AML-193 (cell line): ENCODE measurements at places on chromosomes 11 and 22.
A peak's percentile ranks its signal among the peaks of the same experiment; 100 is the strongest.

DNA sequence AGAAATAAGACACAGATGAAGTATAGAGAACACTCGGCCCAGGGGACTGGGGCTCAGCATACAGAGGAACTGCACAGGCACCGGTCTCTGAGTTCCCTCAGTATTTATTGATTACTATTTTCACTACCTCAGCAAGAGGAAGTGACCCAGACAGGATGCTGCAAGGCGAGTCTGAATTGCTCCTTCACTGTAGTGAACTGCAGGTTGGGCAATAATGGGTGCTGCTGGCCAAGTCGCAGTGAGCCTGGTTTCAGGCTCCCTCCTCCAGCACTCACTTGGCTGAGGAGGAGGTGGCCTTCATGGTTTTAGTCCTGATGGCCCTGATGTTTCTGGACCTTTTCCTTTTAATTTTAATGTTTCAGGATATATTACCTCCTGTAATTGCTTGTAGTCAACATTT is 10.4 kb downstream of the OR52K2 start:
- peak; percentile 89 for DNase-seq

- DNase-seq = no peak
Measured at GRCh38 chr11:44833877-44834452, 107.2 kb downstream of the TSPAN18 start.

DNA sequence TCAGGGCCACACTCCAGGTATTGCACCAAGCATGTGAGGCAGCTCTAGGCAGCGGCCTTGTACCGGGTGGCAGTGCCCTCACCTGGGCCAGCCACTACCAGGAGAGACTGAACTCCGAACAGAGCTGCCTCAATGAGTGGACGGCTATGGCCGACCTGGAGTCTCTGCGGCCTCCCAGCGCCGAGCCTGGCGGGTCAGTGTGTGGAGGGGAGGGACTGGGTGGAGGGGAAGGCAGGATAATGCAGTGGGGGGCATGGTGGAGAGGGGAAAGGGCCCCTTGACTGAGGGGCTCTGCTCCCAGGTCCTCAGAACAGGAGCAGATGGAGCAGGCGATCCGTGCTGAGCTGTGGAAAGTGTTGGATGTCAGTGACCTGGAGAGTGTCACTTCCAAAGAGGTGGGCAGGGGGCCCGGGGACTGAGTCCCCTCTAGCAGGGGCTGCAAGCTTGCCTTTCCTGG is 4.2 kb downstream of the SSH3 start:
- DNase-seq = no peak

DNA sequence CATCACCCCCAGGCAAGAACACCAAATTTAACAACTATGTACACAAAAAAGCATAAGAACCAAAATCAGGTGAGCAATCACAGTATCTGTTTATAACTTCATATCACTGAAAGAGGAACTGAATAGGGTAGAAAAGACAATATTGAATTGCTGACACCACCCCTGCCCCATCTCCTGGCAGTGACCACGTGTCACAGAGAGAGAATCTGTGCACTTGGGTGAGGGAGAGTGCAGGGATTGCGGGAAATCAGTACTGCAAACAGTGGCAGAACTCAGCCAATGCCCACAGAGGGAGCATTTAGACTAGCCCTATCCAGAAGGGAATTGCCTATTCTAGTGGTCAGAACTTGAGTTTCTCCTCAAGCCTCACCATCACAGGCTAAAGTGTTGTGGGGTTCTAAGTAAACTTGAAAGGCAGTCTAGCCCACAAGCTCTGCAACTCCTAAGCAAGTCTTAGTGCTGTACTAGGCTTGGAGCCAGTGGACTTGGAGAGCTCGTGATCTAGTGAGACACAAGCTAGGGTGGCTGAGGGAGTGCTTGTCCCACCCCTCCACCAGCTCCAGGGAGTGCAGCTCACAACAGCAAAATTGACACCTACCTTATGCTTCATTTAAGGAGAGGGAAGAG is 82.8 kb upstream of the PTH start:
- DNase-seq = no peak

- DNase-seq = no peak
Measured at GRCh38 chr11:82631722-82632630, 101.7 kb downstream of the FAM181B start.
